ENCODE measurements at places on chromosomes 2 and 18.

- no peak for DNase-seq
Observed at GRCh38 chr18:74013955-74014354, 133.7 kb downstream of the FBXO15 start.

DNA sequence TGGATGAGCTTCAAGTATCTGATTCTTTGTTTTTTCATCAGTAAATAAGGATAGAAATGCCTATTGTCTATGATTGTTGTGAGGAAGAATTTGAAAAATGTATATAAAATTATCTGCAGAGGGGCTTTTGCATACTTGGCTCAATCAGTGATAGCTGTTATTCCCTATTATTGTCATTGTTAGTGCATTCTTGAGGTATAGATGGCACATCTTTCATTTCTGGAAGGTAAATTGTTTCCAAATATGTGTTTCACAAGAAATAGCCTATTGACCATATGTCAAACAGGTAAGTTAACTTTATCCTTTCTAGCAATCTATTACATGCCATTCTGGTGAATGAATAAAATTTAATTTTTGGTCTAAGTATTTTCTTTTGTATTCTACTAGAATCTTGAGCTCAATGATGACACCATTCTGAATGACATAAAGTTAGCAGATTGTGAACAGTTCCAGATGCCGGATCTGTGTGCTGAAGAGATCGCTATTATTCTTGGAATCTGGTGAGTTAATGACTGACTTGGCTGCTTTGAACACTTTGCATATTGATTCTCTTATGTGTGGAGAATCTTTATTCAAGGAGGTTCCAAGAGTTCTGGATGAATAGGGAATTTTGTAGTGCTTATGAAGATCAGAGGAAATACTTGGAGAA lies 44.2 kb downstream of the TTC27 start:
- DNase-seq = no peak

- no peak for DNase-seq
Observed at GRCh38 chr2:235133837-235134236, 182.0 kb downstream of the SH3BP4 start.

GRCh38 chr2:178234648-178235047 lies 40.3 kb downstream of the OSBPL6 start:
- no peak for DNase-seq

DNA sequence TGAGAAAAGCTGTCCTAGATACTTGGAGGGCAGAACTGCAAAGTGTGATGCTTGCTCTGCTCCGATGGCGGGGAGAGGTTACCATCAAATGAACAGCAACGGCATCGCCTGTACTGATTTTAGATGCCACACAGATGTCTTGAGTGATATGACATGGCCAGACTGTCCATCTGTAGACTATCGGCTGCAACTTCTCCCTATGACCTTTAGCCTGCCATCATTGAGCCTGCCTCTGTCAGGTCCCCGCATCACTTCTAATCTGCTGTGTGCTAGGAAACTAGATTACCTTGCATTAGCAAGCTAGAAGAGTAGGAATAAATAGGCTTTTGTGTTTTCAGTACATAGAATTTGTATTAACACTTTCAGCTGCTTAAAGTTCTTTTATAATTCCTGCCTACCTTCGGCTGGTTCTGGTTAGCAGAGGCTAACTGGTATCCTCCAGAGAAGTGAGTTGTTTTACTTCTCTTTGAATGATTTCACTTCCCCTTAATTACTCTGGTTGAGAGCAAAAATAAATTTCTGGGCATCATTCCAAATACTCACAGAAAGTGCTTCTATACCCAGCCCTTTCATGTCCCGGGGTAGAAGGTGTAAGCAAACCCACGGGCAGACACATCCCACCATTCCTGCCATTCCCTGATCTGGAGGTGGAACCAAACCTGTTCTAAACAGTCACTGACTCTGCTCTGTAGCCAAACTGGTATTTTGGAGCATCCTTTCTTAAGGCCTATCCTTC lies 24.0 kb downstream of the GAREM2 start:
- no peak for DNase-seq

GRCh38 chr2:123770996-123771720 lies 253.9 kb upstream of the CNTNAP5 start:
- no peak for DNase-seq

GRCh38 chr2:171181064-171182049 lies 20.7 kb upstream of the TLK1 start:
- no peak for DNase-seq

GRCh38 chr2:108938077-108938710 lies 50.8 kb downstream of the EDAR start:
- no peak for DNase-seq

- no peak for DNase-seq
Observed at GRCh38 chr2:174138161-174138560, 110.2 kb downstream of the OLA1 start.

DNA sequence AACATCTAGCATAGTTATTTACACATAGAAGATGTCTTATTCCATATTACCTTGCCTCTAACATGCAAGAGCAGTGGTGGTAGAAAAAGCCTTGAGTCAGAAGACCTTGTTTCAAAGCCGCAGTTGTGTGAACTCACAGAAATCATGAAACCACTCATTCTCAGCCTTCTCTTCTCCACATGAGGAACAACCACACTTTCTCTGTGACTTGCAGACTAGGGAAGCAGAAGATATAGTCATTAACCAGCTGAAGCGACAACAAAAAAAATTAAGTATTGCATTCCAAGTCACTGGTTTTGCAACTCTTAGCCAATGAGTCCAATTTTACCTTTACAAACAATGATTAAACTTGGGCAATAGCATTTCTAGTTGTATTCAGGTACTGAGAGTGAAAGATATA lies 19.0 kb downstream of the TWSG1 start:
- DNase-seq = no peak

DNA sequence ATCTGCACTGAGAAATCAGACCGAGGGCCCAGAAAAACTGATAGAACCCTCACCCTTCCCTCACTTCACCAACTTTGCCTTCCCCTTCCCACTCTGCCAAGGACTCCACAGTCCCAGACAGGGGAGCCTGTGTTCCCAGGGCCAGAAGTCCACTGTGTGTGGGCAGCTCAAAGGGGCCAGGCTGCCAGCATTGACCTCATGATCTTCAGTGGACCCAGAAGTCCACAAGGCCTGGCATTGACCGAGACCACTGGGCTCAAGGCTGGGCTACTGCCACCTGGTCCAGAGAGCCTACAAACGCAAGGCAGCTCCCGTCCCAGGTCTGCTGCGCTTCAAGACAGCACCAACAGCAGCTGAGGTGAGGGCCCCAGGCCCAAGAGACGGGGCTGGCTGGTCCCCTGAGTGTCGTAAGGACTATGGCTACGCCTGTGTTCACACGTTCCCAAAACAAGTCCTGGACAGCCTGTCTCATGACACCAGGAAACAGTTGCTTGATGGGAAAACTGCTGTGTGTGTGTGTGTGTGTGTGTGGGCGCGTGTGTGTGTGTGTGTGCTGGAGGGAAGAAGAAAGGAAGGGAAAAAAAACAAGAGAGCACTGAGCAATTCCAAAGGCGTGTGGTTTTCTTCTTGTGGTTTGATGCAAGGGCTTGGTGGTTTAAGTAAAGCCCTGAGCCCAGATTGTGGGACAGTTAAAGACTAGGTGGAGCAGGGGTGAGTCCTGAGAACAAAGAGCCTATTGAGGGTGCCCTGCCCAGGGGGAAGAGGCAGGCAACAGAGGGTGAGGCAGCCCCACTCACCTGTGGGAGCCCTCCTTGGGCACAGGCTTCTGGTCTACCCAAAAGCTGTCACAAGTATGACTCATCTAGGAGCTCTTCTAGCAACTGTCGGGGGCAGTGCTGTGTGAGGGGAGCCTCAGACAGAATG lies 46.6 kb upstream of the ZBTB7C start:
- no peak for DNase-seq

- no peak for DNase-seq
Observed at GRCh38 chr2:128159437-128159836, 68.4 kb downstream of the UGGT1 start.

DNA sequence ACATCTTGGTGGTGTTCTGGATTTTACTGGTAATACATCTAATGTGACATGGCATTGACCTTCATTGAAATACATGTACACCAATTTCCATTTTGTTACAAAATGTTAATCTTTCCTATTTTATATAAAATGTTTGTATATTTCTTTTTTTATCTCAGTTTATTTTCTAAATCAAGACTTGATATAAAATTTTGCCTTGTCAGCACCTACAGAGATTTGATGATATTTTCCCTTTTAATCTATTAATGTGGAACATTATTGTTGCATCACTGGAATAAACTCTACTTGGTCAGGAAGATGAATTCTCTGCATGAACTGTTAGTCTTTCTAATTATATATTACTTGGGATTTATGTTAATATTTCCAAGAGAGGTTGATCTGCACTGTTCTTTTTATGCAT lies 294.0 kb upstream of the ETAA1 start:
- no peak for DNase-seq

- no peak for DNase-seq
Observed at GRCh38 chr18:74139411-74139810, 8.2 kb downstream of the FBXO15 start.

DNA sequence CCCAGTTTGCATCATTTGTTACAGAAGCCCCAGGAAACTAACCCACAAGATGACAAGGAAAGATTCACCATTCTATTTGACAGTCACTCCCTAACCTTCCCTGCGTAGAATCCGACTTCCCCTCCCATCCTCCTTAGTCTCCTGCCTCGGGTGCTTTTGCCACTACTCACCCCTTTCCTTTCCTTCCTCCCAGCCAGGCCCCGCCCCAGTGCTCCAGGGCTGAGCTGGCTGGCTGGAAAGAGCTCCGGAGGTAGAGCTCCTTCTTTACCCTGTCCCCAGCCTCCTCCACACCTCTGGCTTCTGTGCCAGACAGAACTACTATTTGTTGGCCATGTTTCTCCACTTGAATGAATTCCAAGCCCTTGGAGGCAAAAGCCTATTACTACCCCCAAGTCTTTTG lies 317.6 kb upstream of the NCKAP5 start:
- DNase-seq = no peak

DNA sequence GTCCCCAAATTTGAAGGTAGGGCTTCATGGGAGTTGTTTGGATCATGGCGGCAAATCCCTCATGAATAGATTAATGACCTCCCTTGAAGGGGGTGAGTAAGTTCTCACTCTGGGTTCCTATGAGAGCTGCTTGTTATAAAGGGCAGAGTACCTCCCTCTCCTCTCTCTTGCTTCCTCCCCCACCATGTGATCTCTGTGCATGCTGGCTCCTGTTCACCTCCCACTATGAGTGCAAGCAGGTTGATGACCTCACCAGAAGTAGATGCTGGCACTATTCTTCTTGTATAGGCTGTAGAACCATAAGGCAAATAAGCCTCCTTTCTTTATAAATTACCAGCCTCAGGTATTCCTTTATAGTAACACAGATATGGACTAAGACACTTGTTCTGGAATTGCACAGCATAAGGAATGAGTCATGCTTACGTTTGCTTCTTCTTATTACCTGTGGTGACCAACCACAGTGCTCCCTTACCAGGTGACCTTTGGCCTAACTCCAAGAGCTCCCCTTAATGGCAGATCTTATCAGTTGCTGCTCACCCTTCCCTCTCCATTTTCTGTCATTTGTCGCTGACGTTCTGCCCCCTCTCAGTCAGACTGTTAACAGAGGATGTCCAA lies 559.5 kb upstream of the GCFC2 start:
- DNase-seq = no peak

DNA sequence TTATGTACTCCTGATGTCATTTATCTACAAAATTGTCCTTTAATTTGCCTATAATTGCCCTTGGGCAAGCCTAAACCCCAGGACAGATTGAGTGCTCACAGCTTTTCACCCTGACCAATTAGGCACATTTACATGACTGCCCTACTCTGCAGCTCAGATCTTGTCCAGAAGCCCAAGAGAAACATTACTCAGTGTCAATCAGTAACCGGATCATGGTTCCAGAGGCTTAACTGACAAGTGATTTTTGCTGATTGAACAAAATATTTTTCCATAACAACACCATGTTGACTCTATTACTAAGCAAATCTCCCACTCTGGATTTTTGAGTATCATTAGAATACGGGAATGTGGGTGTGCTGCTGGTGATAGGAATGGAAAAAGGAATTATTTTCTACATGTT lies 465.4 kb upstream of the TNP1 start:
- no peak for DNase-seq

DNA sequence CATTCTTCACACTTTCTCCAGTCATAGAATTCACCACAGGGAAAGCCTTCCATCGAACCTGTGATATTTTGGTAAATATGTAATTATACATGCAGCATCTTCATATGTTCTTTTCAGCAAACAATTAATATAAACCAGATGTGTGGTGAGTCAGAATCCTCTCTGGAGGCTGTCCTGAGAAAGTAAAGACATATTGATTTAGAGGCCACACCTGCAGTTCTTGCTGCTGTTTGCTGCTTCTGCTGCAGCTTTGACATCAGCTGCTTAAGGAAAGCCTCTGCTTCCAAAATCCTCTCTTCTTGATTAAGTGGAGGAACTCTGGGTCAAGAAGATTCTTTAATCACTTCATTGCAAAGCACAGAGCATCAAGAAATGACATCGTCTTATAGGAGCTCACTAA lies 568.8 kb upstream of the ZEB2 start:
- no peak for DNase-seq

- DNase-seq = no peak
Observed at GRCh38 chr2:178363252-178363651, 87.7 kb downstream of the PRKRA start.

- DNase-seq = no peak
Observed at GRCh38 chr2:169362118-169362893, at the start of gene LRP2. LRP2 (minus strand) TSS chr2:169362534; CDS start chr2:169362399, 135 bp downstream.

- no peak for DNase-seq
Observed at GRCh38 chr2:15822151-15823044, 118.0 kb upstream of the MYCN start.

DNA sequence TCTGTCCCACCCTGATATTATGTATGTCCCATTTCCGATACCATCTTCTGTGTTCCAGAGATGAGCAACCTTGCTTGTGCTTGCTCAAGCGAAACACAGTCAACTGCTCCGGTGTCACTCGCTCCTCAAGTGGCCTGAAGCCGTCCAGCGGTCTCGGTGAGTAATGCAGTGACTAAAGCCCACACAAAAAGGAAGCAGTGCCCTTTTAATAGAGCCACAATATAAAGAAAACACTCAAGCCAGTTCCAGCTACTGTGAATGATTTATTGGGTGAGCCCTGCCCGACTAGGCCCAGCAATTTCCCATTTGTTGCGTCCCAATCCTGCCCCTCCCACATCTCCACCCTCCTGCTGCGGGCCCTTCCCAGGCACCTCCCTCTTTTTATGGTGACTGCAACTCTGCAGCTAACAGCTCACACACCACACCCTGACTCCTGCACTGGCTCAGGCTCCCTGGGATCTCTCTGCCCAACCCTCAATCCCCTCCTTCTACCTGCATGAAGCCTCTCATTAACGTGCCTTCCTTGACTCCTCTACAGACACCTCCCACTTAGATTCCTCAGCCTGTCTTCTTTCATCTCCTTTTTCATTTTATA lies 44.2 kb upstream of the DSC1 start:
- no peak for DNase-seq

GRCh38 chr2:200193331-200193730 lies 113.2 kb upstream of the SPATS2L start:
- no peak for DNase-seq

DNA sequence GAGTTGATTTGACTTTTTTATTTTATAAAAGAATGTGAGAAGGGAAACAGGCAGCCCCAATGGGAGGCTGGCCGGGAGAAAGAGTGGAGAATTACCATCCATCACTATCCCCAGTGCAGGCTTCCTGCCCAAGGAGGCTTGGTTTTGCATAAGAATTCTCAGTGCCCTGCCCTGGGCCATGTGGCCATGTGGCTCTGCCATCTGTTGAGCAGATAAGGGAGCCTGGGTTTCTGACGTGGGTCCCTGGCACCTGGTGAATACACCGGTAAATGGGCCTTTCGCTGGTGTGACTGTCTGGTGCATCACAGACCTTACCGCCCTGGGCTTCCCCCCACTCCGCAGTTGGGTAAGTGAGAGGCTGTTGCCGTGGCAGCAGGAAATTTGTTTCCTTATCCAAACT lies 54.5 kb upstream of the TMEM163 start:
- DNase-seq = no peak

- DNase-seq = no peak
Observed at GRCh38 chr2:80393991-80394390, 89.4 kb upstream of the LRRTM1 start.

Measured in esophagus squamous epithelium (tissue), 5 donors.